ENCODE measurements at places on chromosomes 1 and 21.

GRCh38 chr1:63827411-63828321 is 53.8 kb downstream of the ROR1 start:
- peak; percentile 13 for DNase-seq

DNA sequence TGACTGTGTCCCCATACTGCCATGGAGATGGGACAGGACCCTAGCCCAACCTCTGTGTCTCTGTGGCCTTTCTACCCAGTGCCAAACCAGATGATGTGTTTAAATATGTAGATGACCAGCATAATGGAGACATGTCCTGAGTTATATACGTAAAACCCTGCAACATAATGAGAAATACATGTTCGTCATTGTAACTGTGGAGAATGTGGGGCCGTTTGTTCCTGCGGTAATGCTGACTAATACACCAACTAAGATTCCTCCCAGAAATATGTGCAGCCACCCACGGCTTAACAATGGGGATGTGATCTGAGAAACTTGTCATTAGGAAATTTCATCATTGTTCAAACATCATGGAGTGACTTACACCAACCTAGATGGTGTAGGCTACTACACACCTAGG is 71.7 kb upstream of the SIM2 start:
- no peak for DNase-seq

- no peak for DNase-seq
These were observed 1.0 kb downstream of the ANKRD65 start for GRCh38 chr1:1419813-1420653.

DNA sequence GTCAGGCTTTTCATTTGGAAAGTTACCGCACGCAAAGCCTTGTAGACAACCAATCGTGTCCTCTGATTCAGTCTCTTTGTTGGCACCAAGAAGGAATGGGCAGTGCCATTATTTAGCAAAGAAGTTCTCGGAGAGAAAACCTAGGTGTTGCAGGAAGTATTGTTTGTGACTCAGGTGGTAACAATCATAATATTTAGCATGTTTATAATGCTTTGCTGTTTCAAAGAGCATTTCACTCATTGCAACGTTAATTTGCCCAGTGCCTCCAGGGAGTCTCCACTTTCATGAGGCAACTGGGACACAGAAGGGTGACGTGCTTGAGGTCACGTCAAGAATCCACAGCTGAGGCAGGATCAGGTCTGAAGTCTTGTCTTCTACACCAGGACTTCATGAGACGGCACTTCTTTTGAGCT is 31.4 kb downstream of the STPG1 start:
- DNase-seq = no peak

DNA sequence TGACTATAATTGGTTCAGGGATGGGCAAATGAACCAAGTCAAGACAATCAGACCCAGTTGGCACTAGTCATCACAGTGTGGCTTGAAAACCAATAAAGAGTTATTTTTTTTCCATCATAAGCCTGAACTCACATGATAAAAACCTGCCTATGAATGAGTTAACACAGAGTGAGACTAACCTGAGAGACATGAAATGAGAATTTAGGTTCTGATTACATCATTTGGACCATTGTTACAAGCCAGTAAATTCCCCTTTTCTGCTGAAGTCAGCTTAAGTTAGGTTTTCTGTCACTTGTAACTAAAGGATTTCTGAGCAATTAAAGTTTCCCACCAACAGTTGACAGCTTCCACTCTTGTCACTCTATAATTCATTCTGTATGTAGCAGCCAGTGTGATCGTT is 9.6 kb upstream of the RSBN1 start:
- DNase-seq = no peak

- DNase-seq = no peak
These were observed 22.4 kb upstream of the CYP2J2 start for GRCh38 chr1:59948990-59949389.

GRCh38 chr1:202217951-202218350 is 24.4 kb downstream of the LGR6 start:
- no peak for DNase-seq

DNA sequence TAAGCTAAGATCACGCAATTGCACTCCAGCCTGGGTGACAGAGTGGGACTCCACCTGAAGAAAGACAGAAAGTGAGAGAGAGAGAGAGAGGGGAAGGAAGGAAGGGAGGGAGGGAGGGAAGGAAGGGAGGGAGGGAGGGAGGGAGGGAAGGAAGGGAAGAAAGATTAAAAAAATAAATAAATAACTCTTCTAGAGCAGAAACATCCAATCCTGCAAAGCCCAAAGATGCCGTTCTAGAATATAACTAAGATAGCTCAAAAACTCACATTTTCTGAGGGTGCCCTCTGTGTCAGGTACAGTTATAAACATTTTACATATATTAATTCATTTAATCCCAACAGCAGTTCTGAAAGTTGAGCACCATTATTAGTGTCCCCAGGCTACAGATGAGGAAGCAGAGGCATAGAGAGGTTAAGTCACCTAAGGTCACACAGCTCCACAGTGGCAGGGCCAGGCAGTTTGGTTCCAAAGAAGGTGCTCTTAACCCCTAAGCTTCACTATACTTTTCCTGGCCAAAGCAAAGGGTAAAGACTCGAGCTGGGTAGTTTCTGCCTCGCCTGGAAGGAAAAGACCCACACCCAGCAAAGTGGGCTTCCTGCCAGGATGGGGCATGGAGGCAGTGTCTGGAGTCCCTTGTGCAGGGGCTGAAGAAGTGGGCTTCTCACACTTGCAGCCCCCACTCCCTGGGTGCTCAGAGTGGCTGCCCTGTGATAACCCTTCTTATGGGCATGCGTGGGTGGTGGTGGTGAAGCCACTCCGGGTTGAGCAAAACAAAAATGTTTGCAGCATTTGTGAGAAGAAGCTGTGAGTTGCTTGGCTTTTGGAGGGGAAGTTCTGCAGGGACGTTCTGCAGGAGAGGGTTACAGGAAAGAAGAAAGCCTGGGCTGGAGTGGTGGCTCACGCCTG is 7.9 kb upstream of the PIK3CD start:
- no peak for DNase-seq

DNA sequence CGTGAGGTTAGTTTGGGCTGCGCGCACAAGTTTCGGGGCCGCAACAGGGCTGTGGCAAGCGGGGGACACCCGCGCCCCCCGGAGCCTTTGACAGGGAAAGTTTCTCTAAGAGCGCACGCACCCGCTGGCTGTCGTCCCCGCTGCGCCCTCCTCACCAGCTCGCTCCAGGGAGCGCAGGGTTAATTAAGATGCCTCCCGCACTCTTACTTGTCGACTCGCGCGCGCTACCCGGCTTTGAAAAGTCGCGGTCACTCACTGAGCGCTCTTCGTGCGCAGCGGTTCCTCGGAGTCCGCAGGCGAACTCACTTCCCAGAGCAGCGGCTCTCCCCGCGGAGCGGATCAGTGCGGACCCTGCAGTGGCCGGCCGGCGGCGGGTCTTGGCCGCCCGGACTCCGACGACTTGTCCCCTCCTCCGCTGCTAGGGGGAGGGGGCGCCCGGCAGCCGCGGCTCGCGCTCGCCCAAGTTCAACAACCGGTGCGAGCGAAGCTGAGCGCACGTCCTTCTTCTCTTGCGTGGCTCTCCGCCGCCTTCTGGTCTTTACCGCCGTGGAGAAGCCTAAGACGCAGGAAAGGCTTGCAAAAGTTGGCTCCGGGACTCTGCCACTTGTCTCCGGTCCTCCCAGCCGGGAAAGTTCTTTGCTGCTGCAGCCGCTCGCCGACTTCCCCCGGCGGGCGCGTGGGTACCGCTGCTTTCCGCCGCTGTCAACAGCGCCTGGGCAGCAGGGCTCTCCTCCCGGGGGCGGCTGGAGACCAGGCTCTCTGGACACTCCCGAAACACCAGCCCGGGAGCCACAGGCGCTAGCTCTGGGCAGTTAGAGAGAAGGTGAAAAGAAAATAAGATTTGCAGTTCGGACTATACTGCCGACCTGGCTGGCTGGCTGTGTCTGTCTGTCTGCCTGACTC is 506 bp downstream of the JUN start:
- DNase-seq = peak; percentile 41

GRCh38 chr1:192284927-192285326 is 31.9 kb upstream of the RGS21 start:
- DNase-seq = no peak

Data from kidney glomerular epithelial cell (primary cell).